ENCODE measurements at places on chromosomes 6 and 20.

GRCh38 chr6:28586962-28587745, 61.5 kb downstream of the GPX5 start:
- no peak for DNase-seq

DNA sequence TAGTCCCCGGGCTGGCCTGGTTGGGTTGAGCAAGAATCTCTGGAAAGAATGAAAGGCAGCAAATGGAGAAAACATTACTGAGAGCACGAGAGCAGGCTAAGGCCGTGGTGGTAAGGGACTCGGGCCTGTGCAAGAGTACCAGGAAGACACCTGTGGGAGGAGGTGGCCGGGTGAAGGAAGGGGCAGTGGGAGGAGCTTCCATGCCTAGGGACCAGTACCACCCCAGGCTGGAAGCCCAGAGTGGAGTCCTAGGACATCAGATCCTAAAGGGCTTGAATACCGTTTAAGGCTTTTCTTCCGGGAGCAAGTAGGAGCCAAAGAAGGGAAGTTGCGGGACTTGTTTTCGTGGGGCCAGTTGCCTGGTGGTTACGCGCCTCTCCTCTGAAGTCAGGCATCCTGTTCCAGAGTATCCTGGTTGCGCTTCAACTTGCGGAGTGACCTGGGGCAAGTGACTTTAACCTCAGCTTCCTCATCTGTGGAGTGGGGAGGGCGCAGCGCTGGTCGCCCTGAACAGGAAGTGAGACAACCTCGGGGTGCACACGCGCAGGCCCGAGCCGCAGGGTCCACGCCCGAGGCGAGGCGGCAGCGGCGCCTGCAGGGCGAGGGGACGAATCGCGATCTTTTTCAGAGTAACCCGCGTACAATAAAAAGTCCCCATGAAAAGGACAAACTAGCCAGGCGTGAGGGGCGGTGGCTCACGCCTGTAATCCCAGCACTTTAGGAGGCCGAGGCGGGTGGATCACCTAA, 1.1 kb upstream of the TPD52L2 start:
- DNase-seq, result peak; percentile 26

GRCh38 chr6:56736804-56737203, 94.1 kb upstream of the DST start:
- no peak for DNase-seq

GRCh38 chr20:14782731-14783130, 445.3 kb upstream of the FLRT3 start:
- no peak for DNase-seq

- DNase-seq, result no peak
Measured at GRCh38 chr6:13831615-13832014, 17.3 kb upstream of the MCUR1 start.

GRCh38 chr6:33983721-33984465, 162.0 kb downstream of the GRM4 start:
- no peak for DNase-seq

DNA sequence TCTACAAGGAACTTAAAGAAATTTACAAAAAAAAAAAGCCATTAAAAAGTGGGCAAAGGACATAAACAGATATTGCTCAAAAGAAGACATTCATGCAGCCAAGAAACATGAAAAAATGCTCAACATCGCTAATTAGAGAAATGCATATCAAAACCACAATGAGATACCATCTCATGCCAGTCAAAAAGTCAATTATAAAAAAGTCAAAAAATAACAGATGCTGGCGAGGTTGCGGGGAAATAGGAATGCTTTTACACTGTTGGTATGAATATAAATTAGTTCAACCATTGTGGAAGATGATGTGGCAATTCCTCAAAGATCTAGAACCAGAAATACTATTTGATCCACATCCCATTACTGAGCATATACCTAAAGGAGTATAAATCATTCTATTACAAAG, 411.9 kb upstream of the MARCKS start:
- no peak for DNase-seq

DNA sequence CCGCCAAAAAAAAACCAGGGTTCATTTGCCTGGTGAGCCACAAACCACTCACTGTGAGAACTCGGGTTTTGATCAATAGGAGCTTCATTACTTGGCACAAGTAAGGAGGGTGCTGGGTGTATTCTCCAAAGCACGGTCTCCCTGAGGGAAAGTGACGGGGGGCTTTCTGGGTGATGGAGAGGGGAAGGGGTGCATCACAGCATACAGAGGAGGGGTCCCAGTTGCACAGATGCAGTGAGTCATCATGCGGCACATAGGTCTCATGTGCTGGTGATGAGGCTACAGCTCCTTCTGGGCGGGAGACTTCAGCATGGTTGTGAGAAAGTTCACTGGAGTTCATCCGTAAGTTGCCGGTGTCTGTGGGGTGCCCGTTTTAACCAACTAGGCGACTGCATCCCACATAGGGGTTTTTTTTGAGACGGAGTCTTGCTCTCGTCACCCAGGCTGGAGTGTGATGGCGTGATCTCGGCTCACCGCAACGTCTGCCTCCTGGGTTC, 36.2 kb downstream of the SUN5 start:
- no peak for DNase-seq

- no peak for DNase-seq
Measured at GRCh38 chr6:160398674-160399271, 50.6 kb downstream of the SLC22A3 start.

DNA sequence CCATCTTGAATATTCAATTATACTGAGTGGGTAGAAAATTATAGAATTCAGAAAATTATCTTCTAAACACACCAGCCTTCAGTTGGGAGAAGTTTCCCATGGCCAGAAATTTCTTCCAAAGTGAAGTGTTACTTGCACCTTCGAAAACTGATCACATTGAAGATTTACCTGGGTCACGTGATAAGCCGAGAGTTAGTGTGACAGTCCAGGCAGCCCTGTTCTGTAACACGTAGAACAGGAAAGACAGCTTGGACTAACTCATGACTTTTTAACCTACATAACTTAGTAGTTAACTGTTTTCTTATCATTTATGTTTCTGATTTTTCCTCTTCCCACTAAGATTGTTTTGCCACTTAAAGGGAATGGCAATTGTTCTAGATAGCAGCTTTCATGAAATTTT, 118.3 kb upstream of the MTHFD1L start:
- no peak for DNase-seq

GRCh38 chr6:46254946-46255345, 84.2 kb upstream of the ENPP5 start:
- DNase-seq, result no peak

DNA sequence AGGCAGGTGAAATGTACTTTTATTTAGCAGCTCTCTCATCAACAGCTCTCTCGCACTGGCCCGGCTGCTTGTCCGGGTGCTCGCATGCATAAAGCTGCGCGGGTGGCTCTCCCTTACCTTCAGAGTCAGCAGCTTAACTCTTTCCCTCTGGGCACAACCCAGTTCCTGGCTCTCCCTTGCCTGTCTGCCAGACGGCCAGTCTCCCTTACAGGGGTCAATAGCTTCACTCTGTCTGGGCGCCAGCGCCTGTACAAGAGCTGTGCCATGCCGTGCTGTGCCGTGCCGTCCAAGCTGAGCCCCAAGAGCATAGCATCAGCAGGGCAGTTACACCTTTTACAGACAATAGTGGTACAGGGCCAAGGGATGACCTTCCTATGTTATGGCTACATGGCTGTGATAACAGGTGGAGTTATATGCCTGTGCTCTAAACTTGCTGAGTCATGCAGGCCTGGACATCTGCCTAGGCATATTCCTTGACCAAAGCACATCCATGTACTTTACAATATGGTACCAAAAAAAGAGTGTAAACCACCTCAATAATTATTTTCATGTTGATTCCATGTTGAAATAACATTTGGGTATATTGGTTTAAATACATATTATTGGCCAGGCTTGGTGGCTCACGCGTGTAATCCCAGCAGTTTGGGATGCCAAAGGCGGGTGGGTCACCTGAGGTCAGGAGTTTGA, 47.9 kb downstream of the BLTP3A start:
- DNase-seq, result no peak

- DNase-seq, result peak; percentile 58
Measured at GRCh38 chr6:68497927-68498326, 137.2 kb upstream of the ADGRB3 start.

GRCh38 chr6:167475947-167476346, 151.1 kb downstream of the TTLL2 start:
- DNase-seq, result no peak

GRCh38 chr6:156585859-156586258, 191.3 kb upstream of the ARID1B start:
- no peak for DNase-seq

DNA sequence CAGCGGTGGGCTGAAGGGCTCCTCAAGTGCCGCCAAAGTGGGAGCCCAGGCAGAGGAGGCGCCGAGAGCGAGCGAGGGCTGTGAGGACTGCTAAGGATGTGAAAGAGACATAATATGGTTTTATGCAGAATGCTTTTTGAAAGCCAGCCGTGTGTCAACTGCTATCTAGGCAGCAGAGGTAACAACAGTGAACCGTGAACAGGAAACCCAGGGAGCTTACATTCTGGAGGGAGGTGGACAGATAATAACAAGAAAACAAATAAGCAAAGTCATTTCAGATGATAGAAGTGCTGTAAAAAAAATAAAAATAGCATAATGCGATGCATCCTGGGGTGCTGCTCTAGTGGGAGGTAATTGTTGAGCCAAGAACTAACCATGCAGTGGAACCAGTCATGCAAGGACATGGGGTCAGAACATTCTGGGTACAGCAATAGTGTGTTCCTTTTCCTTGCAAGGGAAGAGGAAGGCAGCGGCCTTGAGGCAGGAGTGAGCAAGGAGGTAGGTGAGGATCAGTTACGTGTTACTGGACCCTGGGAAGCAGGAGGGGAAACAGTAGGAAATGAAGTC, 134.4 kb upstream of the TMEM170B start:
- no peak for DNase-seq

DNA sequence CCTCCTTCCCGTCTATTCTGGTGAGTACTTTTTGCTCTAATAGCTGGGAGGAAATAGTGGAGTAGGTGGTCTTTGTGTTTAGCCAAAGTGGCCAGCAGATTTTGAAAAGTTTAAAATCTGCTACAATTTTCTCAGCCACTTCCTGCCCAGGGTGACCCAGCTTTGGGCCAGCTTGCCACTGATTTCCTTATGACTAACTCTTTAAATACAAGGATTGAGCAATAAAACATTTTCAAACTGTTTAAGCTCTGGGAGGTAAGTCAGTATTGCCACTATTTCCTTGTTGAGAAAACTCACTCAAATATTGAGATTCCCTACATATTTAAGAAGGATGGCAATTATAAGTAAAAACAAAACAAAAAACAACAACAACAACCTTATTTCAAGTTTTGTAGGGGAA, 54.5 kb downstream of the TRMT11 start:
- no peak for DNase-seq

GRCh38 chr6:116366740-116367275, 3.9 kb upstream of the DSE start:
- DNase-seq, result no peak

DNA sequence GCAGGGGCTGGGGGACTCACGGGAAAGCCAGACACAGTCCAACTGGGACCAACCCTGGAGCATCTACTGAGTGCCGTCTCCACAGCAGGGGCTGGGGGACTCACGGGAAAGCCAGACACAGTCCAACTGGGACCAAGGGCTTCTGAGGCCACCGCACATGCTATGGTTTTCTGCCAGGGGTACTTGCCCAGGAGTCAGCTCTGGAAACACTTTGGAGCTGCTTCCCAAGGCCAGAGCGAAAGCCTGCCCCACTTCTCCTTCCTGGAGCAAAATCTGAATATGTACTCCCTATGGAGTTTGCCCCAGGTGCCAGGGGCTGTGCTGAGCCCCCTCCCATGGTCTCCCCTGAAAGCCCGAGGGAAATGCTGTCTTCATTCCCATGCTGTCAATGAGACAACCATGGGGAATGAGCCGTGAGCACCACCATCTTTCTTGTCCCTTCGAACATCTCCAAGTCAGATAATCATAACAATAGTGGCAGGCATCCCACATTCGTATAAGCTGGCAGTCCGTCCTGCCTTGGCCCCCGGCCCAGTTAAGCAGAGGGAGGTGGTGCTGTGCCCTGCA, 18.5 kb downstream of the PCK1 start:
- no peak for DNase-seq

- DNase-seq, result no peak
Measured at GRCh38 chr6:3041147-3041546, 27.1 kb upstream of the RIPK1 start.

- DNase-seq, result no peak
Measured at GRCh38 chr6:167977717-167978467, 19.6 kb upstream of the KIF25 start.

- DNase-seq, result no peak
Measured at GRCh38 chr20:25320035-25320800, 70.4 kb downstream of the ABHD12 start.
